Activated T-helper 1 cell treated with Interleukin-2 at 50 U/mL for 16 hours (primary cell): ENCODE measurements at places on chromosomes 5 and 9.

DNA sequence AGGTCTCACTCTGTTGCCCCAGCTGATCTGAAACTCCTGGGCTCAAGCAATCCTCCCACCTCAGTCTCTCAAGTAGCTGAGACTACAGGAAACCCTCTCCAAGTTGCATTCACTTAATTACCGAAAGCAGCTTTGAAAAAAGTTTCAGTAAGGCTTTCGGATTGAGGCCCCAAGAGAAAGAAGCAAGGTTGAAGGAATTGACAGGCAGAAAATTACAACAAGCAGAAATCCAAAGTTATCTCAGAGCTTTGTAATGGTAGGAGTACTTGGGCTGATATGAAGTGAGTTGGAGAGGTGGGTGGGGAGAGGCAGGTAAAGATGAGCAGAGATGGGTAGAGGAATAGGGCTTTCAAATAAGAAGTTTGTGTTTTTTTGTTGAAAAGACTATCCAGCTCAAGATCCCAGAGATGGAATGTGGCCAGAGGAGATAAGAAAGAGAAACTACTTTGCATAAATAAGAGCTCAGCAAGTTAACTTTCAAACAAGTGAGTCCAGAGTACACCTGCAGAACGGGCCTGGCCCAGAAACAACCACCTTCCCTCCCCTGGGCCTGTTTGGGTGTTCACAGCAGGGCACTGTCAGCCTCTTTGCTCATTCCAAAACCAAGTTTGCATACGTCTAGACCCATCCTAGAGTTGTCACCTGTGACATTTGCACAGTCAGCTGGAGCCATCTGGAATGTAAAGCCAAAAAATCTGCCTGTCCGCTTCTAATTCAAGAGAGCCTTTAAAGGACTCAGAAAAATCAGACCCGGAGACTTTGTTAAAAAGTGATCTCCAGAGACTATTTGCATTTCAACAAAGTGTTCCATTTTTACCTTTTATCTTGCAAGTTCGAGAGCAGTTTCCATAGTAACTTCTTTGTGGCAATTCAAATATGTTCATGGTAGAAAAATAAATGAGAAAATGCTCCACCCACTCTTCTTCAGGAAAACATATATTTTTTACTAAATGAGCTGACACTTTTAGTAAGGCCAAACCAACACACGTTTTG is 2.2 kb upstream of the CLINT1 start:
- DNase-seq, result no peak

DNA sequence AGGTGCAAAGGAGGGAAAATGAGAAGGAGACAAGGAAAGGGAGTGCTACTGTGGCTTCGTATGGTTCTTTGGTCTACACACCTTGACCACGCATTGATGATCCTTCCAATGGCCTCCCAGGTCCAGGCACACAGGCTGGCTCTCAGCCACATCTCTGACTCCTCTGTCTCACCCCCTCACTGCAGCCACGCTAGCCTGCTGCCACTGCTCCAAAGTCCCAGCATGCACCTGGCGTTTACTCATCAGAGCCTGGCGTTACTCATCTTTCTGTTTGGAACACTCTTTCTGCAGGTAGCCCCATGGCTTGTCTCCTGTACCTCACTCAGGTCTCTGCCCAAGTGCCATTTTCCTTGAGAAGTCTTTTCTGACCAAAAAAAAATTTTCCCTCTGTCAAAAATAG is 195.5 kb downstream of the SNCAIP start:
- no peak for DNase-seq

DNA sequence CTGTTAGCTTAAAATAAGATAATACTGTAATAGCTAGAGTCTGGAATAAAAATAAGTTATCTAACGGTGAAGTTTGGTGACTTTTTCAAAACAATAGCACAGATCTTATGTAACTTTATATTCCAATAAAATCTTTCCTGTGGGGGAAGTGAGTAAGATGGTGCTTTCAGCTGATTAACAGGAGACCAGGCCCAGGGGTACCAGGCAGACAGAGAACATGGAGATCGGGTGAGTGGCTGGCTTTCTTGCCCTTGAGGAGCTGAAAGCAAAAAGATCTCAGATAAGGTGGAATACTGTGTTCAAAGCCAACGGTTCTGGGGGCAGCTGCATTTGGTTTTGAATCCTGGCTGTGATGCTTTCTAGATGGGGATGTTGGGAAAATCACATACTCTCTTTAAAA is 61.3 kb downstream of the MAT2B start:
- no peak for DNase-seq

DNA sequence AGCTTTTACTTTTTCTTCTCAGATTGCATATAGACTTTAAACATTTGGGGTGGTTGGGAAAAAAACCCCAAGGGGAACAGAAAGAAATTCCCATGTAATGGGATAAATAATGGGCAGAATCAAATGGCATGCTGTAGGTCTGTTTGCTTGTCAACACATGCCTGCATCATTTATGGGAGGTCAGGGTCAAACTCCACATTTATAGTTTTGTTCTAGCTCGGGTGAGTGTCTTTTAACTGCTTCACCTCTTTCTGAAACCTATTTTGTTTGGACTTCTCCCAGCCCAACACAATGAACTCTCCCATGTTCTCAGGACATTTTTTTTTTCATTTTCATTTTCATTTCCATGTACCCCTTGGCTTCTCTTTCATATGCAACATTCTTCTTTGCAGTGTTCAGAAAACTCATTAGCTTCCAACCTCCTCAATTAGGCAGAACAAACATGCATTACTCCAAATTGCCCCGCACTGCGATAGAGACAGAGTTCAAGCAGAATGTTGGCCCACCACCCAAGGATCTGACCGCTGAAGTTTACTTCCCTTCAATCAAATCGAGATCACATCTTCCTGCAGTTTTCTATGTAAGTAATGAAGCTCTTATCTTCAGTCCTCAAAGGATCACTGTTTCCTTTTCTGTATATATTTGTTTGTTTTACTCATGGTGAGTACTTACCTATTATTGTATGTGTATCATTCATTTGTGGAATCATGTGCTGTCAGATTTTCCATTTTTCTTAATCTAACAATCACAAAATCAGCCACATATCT is 354.6 kb downstream of the ZSWIM6 start:
- DNase-seq, result no peak

- no peak for DNase-seq
Measured at GRCh38 chr5:131587541-131587940, 47.5 kb downstream of the RAPGEF6 start.

DNA sequence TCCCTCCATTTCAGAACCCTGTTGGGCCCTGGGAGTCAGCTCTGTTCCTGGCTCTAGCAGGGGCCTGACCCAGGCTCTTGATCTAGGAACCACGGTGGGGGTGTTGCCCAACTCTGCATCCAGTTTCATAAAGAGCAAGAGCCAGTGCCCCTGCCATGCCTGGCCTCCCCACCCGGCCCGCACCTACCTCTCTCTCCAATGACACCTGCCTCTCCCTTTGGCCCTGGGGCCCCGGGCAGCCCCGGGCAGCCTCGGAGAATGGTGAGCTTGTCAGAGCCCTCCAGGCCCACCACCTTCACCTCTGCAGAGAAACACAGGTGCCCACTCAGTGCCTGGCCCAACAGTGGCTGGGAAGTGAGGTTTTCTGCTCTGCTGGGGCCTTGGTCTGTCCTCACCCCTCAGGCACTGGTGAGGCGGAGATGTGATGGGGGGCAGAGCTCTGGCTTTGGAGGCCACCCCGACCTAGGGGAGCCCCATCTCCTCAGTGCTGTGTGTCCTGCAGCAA is 1.5 kb downstream of the FCN1 start:
- DNase-seq, result no peak

DNA sequence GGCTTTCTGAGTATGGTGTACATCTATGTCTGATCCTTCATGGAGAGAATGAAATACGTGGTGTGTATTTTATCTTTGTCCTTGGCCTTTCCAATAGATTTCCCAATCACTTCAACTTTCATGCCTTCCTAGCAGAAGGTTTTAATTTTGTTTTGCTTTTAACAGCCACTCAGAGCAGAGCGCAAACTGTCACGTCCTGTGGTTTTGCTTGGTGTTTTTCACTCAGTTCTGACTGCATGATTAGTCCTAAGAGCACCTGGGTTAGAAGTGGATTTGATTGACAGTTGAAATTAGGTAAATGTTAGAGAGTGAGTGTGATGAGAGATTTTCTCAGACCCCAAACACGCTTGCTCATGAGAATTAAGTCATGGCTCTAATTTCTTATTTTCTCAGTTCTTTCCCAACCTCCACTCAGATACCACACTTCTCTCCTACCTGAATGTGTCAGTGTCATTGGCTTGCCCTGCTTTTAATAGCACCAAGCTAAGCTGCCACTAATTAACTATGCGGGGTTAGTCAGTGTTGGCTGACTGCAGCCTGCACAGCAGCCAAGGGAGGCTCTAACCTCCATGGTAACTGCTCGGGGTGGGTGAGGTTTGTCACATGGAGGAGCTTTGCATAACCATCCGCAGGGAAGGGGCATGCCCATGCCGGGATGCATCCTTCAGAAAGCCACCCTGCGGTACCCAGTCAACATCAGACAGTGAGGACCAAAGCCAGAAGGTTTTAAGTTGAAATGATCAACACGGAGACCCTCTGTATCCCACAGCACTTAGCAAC is 173.4 kb downstream of the NR3C1 start:
- DNase-seq, result no peak

GRCh38 chr5:110663525-110663924 is 62.9 kb downstream of the TMEM232 start:
- DNase-seq, result no peak

DNA sequence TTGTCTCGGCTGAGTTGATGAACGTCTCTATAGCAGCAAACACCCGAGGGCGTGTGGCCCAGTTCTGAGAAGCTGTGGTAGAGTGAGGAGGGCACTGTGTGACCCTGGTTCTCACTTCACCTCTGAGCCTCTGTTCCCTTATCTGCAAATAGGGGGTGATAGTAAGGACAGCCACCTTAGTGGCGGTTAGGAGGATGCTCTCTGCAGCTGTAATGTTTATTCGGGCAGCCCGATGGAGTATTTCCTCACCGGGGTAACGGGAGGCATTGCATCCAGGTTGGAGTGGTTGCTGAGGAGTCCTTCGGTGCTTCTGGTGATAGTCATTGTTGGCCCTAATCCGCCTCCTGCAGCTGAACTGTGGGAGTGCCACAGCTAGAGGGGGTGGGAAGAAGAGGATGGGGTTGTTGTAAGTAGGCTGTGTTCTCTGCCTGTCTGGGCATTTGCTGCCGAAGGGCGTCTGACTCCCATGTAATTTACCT is 13.9 kb downstream of the PRRC2B start:
- DNase-seq, result peak; percentile 15

DNA sequence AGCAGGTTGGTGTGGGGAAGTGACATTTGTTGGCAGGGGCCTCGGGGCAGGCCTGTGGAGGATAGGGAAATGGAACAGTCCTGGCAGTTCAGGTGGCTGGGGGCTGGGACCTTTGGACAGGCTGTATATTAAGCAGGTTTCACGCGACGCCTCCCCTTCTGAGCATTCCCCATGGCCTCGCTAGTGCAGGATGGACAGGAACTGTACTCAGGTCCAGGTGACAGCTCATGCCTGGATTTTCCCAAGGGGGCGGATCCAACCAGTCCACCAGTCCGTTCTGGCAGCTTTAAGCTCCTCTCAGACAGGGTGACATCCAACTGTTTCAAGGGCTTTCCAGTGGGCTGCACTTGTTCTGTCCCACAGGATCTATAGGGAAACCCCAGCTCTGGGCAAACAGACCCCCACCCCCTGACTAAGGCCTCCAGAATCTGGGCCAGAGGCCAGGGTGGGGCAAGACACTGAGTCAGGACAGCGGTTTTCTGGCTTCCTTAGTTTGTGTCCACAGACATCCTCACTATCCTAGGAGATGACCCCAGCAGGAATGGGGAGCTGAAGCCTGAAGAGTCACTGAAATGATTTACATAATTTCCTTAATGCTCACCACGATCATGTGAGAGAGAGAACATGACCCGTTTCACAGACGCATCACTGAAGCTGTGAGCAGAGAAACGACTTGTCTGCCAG is 20.9 kb downstream of the CSF2 start:
- no peak for DNase-seq

- no peak for DNase-seq
Measured at GRCh38 chr5:148810823-148811222, 15.6 kb upstream of the ADRB2 start.

DNA sequence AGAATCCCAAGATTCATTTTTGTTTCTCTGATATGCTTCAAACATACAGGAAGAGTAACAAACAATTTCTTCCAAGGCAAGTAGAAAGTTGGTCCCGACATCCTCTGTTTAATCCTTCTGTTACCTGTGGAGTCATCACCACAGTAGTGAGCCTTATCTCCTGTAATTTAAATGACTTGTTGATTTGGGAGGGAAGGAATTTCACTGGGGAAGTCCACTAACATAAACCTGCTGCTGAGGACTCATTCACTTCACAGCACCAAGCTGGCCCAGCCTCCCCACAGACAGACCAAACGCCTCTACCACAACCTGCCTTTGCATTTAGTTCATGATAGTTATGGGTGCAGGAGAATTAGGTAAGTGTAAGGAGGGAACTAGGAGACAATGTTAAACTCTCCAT is 63.2 kb downstream of the PRKACG start:
- no peak for DNase-seq

DNA sequence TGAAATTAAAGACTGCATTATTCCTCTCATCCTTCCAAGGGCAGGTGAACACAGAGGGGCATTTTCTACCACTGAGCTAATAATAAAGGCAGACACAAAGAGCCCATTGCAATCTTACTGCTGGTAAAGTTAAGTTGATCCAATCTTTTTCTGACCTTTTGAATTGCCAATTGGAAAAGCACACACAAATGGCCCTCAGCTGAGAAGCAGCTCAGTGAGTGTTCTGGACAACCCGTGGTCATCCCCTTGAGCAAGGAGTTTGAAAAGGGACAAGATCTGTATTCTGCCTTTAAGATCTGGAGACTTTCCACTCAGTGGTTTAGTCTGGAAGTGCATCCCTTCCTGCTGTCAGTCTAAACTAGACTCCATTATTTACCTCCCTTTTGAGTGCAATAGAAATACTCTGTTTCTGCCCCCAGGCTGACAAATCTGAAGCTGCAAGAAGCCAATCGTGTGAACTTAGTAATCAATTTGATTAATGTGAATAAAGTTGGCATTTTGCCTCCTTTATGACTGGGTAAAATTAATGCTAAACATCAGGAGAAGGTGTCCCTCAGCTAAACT is 835.7 kb downstream of the MAT2B start:
- no peak for DNase-seq

DNA sequence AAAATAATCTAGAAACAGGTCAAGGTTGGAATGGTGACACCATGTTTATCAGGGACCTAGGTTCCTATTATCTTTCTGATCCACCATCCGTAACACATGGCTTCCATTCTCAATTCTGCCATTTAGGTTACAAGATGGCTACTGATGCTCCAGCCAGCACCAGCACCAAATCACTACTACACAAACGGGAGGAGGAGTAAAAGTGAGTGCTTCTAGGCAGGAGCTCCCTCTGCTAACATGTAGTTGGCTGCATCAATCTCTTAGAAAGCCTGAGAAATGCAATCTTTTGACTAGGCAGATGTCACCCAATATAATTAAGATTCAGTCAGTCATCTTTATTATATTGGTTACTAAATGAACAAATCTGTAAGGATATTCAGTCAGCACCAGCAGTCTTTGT is 515.9 kb downstream of the RAB3C start:
- no peak for DNase-seq

DNA sequence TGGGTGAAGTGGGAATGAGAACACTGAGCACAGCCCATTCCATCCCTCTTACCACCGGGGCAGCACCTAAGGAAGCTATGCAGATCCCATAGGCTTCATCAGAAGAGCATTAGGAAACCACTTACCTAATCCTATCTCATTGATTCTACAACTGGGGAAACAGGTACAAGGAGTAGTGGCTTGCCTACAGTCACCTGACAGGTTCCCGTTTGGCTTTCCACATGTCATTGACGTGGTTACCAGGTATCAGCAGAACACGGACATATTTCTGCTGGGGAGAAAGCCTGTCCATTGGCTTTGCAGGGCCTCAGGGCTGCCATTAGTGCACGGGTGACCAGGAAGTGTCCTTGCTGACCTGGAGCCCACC is 11.3 kb downstream of the AFAP1L1 start:
- DNase-seq, result no peak

- no peak for DNase-seq
Measured at GRCh38 chr5:157342822-157343402, 77.0 kb downstream of the CYFIP2 start.
